ENCODE measurements at places on chromosomes 12 and 14.

DNA sequence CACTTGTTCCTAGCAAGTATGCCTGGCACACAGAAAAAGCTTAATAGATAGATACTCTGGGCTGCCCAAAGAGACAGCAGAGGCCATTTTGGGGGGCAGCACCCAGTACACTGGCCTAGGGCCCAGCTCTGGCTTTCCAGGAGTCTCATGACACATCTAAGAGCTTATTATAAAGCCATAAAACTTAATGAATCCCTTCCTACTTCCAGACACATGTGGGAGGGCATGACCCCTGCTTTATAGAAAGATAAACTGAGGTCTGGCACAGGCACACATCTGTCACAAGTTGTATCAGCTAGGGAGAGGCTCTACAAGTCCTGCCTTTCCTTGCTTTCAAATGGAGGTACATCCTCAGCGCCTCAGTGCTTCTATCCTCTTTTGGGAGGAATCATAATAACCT lies 27.1 kb downstream of the FMNL3 start:
- DNase-seq, result no peak

- no peak for DNase-seq
Measured at GRCh38 chr12:15982921-15983320, 71.8 kb downstream of the DERA start.

- no peak for DNase-seq
Measured at GRCh38 chr14:102975662-102976061, 53.2 kb downstream of the AMN start.

GRCh38 chr14:22570132-22570949 lies 18.7 kb downstream of the DAD1 start:
- no peak for DNase-seq

DNA sequence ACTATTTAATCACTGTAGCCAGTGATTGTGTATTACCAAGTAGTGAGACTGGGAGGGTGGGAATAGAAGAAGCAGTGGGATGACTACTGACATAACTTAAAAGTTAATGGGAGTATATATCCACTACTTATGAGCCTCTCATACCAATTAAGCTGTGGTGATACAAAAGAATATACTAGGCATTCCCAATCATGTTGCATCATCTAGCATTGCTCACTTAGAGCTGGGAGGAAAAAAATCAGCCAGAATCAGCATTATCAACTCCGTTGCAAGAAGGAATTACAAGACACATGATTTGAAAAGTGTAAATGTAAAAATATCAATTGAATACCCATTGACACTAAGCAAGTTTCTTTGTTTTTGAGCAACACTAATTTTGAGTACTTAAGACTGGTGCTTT lies 745 bp upstream of the PPP1R36 start:
- DNase-seq, result no peak

- no peak for DNase-seq
Measured at GRCh38 chr12:70122804-70123203, 120.4 kb upstream of the CNOT2 start.

- no peak for DNase-seq
Measured at GRCh38 chr14:102140027-102140749, 491 bp downstream of the WDR20 start.

- no peak for DNase-seq
Measured at GRCh38 chr12:39443929-39444209, 949 bp upstream of the KIF21A start.

All from cortex of kidney (tissue), 1 donor.